Kasumi-1 (cell line): ENCODE measurements at places on chromosomes 7 and 10.

GRCh38 chr7:66781408-66782090 lies 41.0 kb downstream of the RABGEF1 start:
- DNase-seq = no peak

- DNase-seq = no peak
Observed at GRCh38 chr10:93726024-93726423, 23.6 kb upstream of the FRA10AC1 start.

- DNase-seq = no peak
Observed at GRCh38 chr10:13268841-13269240, 31.0 kb downstream of the PHYH start.

GRCh38 chr10:95279042-95279820 lies 11.6 kb downstream of the PDLIM1 start:
- DNase-seq = no peak

- DNase-seq = peak; percentile 19
Observed at GRCh38 chr7:37247861-37248260, 200.8 kb downstream of the ELMO1 start.

DNA sequence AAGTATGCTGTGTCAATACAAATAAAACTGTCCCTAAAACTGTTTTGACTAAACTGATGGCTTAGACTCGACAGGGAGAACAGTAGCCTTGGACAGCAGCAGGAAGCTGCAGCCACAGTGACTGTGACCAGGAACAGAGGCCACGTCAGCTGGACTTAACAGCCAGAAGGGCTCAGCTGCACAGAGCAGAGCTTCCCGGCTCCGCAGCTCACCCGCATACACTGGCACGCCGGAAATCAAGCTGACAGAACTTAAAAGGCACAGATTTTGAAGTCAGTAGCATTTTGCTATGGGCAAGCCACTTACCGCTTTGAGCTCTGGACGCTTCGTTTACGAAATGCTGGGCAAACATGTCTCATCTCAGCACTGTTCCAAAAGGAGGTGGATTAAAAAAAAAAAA lies 769.7 kb upstream of the AUTS2 start:
- no peak for DNase-seq
